ENCODE measurements at places on chromosomes 1 and 21.

DNA sequence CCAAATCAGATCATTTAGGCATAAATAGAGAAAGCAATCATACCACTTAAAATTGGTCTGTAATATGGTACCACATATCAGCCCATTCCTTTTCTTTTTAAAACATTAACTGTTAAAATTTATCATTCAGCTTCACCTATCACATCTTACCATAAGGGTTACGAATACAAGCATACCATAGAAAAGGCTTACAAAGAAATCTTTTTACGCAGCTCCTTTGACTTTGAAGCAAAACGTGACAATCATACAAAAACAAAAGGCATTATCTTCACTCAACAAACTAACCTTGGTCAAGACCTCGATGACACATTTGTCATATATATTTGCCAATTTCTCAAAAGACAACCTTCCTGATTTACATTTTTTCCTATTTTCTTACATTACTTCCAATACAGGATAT, 169.0 kb downstream of the SMYD3 start:
- no peak for DNase-seq

- DNase-seq = no peak
These were observed 44.5 kb upstream of the ENAH start for GRCh38 chr1:225697428-225697827.

DNA sequence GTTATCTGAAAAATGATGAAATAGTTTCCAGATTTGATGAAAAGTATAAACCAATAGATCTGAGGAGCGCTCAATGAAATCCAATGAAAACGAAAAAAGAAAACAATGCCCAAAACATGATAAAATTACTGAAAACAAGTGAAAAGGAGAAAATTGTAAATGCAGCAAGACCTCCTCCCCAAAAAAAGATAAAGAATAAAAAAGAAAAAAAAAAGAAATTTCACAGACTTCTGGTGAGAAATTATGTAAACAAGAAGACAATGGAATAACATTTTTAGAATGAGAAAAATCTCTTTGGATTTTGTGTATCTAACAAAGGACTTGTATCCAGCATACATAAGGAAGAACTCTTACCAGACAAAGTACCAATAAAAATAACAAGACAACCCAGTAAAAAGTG, 134.2 kb downstream of the DNAH14 start:
- DNase-seq = no peak

- DNase-seq = no peak
These were observed 1338.7 kb upstream of the ADGRL2 start for GRCh38 chr1:80462006-80462405.

DNA sequence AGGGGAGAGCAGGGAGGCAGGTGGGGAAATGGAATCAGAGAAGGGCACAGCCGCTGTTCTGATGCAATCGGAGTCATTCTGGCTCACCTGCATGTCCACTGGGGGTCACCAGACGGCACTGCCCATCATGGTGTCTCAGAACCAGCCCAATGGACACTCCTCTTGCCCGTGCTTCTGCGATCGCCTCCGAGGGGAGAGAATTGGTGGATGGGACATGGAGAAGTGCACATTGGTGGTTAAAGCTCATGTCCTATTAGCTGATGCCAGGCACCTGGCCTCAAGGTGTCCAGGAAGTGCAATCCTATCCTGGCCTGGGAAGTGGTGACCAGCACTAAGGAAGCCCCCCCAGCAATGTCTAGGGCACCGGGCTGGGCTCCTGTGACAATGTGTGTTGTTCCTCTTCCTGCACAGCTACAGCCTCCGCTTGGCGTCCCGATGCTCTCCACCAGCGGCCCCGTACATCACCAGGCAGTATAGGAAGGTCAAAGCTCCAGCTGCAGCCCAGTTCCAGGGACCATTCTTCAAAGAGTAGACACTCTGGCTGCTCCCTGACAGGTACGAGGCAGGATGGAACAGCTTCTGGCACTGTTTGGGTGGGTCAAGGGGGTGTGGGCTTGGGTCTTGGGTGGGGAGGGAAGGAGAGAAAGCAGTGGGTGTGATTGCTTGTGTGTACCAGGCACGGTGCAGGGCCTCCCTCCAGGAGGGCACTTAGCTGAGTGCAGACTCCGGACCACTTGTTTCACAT, 116.2 kb downstream of the PRDM2 start:
- no peak for DNase-seq

DNA sequence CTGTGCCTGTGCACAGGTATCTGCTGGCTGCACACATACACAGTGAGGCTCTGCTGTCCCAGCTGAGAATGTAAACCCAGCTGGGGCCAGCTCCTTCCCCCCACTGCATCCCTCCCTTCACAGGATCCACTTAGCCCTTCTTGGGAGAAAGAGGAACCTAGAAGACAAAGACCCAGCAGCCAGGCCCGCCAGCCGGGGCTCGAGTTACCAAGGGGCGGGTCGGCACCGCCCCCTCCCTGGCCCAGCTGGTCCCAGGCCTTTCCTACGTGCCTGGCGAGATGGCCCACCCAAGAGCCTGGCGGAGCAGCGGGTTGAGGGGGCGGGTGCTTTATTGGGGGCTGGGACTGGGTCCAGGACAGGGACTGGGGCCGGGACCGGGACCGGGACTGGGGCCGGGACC, 2.1 kb downstream of the SH3BGRL3 start:
- no peak for DNase-seq

GRCh38 chr1:34396042-34396441, 219.3 kb downstream of the C1orf94 start:
- DNase-seq = no peak

DNA sequence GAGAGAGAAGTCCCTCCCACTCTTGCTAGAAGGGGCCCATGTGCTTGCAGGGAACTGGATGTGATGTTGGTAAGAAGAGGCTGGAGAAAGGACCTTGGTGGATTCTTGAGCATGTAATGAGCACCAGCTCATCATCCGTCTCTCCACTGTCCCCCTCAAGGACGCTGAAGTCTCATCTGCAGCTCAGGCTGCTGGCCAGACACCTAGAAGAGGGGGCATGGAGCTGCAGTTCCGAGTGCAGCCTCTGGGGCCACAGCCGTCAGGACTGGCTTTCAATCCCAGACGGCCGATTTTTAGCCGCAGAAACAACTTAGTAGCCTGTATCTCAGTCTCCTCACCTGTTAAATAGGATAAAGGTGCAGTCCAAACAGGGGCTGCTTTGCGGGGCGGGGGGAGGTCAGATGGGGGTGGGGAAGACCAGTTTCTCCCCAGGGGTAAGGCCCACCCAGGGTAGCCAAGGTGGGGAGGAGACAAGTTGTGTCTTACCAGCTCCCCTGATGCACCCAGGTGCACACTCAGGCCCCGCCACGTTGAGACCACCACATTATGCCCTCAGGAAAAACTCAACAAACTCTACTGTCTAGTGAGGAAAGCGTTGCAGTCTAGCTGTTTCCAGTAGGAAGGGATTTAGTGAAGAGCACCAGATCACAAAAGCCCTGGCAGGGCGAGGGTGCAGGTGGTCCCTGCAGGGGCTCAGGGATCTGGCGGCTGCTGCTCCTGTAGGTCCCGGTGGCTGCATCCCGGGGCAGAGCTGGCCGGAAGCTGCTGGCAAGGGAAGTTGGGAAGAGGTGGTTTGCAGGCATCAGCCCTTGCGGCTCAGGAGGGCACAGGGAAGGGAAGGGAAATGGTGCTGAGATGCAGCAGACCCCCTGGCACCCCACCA, 29.5 kb downstream of the LDLRAP1 start:
- no peak for DNase-seq

DNA sequence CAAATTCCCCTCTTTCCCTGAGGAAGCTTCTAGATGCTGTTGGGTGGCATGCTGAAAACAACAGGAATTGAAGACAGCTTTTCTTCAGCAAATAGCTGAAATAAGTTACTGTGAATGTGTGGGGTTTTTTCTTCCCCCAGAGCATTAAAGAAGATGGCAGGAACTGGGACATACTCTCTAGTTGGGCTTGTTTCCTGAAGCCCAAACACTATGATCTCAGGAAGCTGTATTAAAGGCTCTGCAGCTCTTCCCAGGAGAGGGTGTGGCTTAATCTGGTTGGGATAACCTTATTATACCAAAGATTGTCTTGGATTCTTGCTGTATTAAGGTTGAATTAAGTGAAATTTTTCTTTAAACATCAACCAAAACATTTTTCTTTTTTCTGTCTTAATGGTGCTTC, 64.9 kb upstream of the LMO4 start:
- DNase-seq = no peak

DNA sequence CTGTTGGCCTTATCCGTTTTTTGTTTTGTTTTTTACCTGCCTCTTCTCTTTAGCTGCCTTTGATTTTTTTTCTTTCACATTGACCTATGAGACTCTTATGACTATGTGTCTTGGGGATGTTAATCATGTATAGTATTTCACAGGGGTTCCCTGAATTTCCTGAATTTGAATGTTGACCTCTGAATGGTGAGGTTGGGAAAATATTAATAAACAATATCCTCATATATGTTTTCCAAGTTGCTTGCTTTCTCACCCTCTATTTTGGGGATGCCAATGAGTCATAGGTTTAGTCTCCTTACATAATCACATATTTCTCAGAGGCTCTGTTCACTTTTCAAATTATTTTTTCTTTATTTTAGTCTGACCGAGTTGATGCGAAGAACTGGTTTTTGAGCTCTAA, 29.6 kb downstream of the GBP5 start:
- DNase-seq = no peak

DNA sequence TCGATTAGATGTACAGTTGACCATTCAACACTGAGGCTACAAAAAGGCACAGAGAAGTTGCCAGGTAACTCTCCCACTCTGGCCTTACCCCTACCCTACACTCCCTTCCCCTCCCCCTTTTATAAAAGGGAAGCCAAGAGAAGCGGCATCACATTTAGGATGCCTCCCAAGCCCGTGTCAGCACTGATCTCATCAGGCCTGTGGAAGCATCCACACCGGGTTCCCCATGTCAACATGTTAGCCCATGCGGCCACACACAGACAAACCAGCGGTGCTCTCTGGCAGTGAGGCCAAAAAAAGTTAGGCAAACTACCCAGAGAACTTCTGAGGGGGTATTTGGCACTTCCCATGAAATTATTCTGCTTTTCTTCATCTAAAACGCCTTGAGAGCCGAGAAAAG, 29.9 kb downstream of the BCAR3 start:
- DNase-seq = no peak

- DNase-seq = no peak
These were observed 24.7 kb upstream of the RAB3GAP2 start for GRCh38 chr1:220296981-220297380.

Data from GOT3 (cell line).